ENCODE measurements at places on chromosomes 3 and 15.

GRCh38 chr3:37491776-37492175 is 317.4 kb upstream of the LRRFIP2 start:
- no peak for DNase-seq

DNA sequence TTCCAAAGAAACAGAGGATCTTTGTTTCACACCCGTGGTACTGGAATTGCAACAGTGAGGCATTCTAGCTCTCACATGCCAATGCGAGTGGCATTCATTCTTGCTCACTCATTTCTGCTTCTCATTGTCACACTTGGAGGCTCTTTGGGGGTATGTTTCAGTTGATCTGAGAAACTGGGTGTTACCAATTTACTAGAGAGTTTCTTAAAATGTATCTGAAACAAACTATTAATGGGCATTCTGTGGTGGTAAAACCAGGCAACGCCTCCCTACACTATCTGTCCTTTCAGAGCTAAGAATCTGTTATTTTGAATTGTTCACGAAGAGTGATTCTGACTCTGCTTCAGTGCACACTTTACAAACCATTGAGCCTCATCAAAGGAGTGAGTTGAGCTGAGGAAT is 140.6 kb upstream of the BHLHE40 start:
- no peak for DNase-seq

- DNase-seq, result no peak
Observed at GRCh38 chr15:81098861-81099651, 35.0 kb upstream of the CFAP161 start.

DNA sequence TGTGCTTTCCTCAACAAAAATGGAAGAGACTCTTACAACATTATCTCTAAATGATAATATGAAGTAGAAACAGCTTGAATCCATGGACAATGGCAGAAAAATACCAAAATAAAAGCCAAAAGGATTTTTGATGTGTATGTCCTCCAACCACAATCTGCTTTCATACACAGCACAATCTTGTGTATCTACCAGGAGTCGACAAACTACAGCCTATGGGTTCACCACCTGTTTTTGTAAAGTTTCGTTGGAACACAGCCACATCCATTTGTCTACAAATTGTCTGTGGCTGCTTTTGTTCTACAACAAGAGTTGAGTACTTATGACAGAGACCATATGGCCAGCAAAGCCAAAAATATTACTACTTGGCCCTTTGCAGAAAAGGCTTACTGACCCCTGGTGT is 88.7 kb upstream of the UBE2E2 start:
- DNase-seq, result no peak

- DNase-seq, result no peak
Observed at GRCh38 chr15:37903919-37904625, 30.4 kb upstream of the TMCO5A start.

- no peak for DNase-seq
Observed at GRCh38 chr15:51201581-51201980, 106.9 kb upstream of the TNFAIP8L3 start.

GRCh38 chr3:73530022-73530396 is 94.7 kb downstream of the PDZRN3 start:
- DNase-seq, result no peak
